ENCODE measurements at places on chromosomes 1 and 21. TPM values are rescaled to one million over a fixed set of nuclear protein-coding genes. Genes with fewer than 3 reads are reported as not detected.

The A3GALT2 gene
- not detected for total RNA-seq

The NSUN4 gene
- 32.0 TPM for total RNA-seq

DNA sequence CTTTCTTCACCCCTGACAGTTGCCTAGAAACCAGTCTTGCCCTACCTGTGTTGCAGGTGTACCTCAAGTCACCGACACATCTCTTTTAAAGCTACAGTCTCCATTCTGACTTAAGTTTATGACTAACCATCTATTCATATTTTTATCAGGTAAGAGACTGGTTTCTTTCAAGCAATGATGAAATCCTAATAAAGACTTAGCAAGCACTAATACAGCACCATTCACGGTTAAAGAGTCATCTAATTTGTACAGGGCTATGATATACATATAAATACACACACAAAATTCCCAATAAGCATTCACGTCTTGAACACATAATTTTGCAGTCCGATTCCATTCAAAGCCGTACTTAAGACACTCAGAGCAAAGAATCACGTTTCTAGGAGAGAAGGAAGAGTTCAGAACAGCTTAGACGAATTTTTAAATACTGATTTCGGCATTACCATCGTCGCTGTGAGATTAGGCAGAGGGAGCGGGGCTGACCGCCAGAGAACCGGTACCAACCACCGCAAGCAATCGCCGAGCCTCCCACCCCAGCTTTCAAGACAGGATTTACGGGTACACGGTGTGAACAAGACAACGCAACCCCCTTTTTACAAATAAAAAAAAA is 943 bp downstream of the ERRFI1 start:
- H3K27ac ChIP-seq = no peak overlapping the region
- H3K36me3 ChIP-seq = no peaks in the 10 kb centered on the region
- no peak for DNase-seq
- peaks cover 36% of the 10 kb centered on the region for H3K27me3 ChIP-seq
- H3K4me3 ChIP-seq = peak overlapping the region; percentile 70

The CFHR4 gene
- not detected for total RNA-seq

DNA sequence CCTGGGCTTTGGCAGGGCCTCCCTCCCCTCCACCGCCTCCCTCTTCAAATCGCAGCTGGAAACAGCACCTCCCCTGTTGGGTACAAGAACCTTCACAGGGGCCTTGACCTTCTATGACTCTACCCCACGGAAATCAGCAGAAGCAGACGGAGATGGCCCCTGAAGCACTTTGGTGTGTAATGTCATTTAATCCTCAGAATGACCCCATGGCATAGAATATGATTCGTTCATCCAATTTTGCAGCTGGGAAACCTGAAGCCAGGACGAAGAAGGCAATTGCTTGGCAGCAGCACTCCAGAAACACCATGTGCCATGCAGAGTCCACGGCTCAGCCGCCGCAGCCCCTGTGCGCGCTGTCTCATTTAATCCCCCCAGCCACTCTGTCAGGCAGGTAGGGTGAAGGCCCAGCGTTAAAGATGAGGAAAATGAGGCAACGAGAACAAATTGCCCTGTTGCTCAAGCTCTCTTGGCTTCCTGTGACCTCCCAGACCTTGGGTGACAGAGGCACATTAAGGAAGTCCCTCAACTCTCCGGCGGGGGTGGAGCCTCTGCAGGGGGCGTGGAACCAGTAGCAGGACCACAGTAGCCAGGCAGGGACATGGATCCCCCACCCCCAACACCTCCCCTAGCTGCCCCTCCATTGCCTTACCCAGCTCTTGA is 25.8 kb upstream of the LAPTM5 start:
- peaks cover 20% of the 10 kb centered on the region for H3K4me1 ChIP-seq
- H3K36me3 ChIP-seq = no peaks in the 10 kb centered on the region
- H3K27ac ChIP-seq = no peak overlapping the region
- peaks cover 9% of the 10 kb centered on the region for H3K27me3 ChIP-seq
- DNase-seq = no peak

- no peak overlapping the region for H3K27ac ChIP-seq
- H3K4me3 ChIP-seq = no peak overlapping the region
- DNase-seq = no peak
- no peaks in the 10 kb centered on the region for H3K36me3 ChIP-seq
Observed at GRCh38 chr21:38734646-38735365, 70.9 kb upstream of the ETS2 start.

The IGFN1 gene
- not detected for total RNA-seq

DNA sequence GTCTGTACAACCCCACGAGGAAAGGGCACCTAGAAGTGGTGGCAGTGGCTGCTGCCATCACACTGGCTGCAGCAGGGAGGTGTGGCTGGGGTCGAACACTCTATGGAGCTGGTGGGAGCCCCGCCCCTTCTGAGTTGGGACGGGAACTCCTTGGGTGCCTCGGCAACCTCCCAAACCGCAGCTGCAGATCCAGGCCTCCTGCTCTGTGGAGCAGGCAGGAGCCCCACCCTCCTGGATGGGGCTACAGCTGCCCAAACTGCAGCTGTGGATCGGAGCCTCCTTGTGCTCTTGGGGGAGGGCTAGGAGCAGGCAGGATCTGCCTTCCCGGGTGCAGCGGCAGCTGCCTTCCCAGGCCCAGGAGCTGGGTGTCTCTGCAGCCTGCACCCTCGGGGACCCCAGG is 38.9 kb upstream of the TARDBP start:
- H3K27ac ChIP-seq = no peak overlapping the region
- no peak overlapping the region for H3K4me3 ChIP-seq
- no peaks in the 10 kb centered on the region for H3K4me1 ChIP-seq
- H3K36me3 ChIP-seq = no peaks in the 10 kb centered on the region

The CTSS gene
- total RNA-seq = 38.9 TPM

- H3K4me1 ChIP-seq = no peaks in the 10 kb centered on the region
- no peak overlapping the region for H3K27ac ChIP-seq
- peaks cover 18% of the 10 kb centered on the region for H3K27me3 ChIP-seq
- no peak overlapping the region for H3K4me3 ChIP-seq
- H3K36me3 ChIP-seq = no peaks in the 10 kb centered on the region
Observed at GRCh38 chr1:199742547-199742946, 285.0 kb upstream of the NR5A2 start.

DNA sequence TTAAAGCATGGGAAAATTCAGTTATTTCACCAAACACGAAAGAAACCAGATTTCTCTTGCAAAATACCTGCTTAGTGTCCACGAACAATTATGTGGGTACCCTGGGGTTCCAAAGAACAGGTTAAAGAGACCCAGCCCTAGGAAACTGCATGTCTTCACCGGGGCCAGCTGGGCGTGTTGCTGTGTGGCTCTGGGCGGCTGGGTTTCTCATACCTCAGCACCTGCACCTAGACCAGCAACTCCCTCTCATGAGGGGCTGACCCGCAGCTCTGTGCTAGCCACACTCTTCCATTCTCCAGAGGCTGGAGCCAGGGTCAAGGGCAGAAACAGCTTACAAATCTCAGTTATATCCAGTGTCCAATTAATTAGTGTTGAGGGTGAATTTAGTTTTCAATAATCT is 40.3 kb downstream of the ACP6 start:
- H3K36me3 ChIP-seq = peaks cover 4% of the 10 kb centered on the region
- DNase-seq = no peak
- H3K27me3 ChIP-seq = no peaks in the 10 kb centered on the region
- H3K4me1 ChIP-seq = peaks cover 21% of the 10 kb centered on the region

The LAX1 gene
- 28.9 TPM for total RNA-seq

The HSD3B2 gene
- not detected for total RNA-seq

The DLGAP3 gene
- 0.74 TPM for total RNA-seq

The PADI2 gene
- 0.06 TPM for total RNA-seq

The SOX13 gene
- total RNA-seq = not detected

GRCh38 chr1:2135441-2135841 is 59.1 kb downstream of the FAAP20 start:
- H3K27ac ChIP-seq = no peak overlapping the region
- H3K36me3 ChIP-seq = no peaks in the 10 kb centered on the region

GRCh38 chr1:183962903-183963302 is 74.6 kb downstream of the COLGALT2 start:
- H3K36me3 ChIP-seq = no peaks in the 10 kb centered on the region
- H3K4me1 ChIP-seq = peaks cover 8% of the 10 kb centered on the region
- H3K27ac ChIP-seq = no peak overlapping the region
- no peak overlapping the region for H3K4me3 ChIP-seq

The ZMYM1 gene
- 3.9 TPM for total RNA-seq
